Right lobe of liver (tissue), 6 donors: ENCODE measurements at places on chromosomes 5 and 9. TPM values are rescaled to one million over a fixed set of nuclear protein-coding genes. Genes with fewer than 3 reads are reported as not detected.

Gene RAD50
- 16.3 TPM for total RNA-seq

Gene NRG2
- 0.77 TPM for total RNA-seq

Gene SPATA31A3
- total RNA-seq: not detected

Gene SAPCD2
- 0.43 TPM for total RNA-seq

Gene CHSY3
- total RNA-seq: 1.4 TPM

Gene CARTPT
- total RNA-seq: not detected

Gene ZNF169
- total RNA-seq: 2.0 TPM

Gene TSSK1B
- total RNA-seq: not detected

Gene KLHL3
- total RNA-seq: 3.7 TPM

Gene LCN9
- total RNA-seq: not detected

Gene RASGRF2
- 0.37 TPM for total RNA-seq

Gene DIAPH1
- total RNA-seq: 93.7 TPM

Gene SLCO4C1
- total RNA-seq: 8.6 TPM

Gene DMRT3
- not detected for total RNA-seq

Gene CSF1R
- total RNA-seq: 16.3 TPM

Gene NEUROG1
- not detected for total RNA-seq

Gene SETD9
- total RNA-seq: 18.8 TPM

Gene C6
- total RNA-seq: 753 TPM

Gene CKS2
- total RNA-seq: 12.1 TPM

Gene CCDC69
- total RNA-seq: 24.6 TPM

Gene CRHBP
- 19.2 TPM for total RNA-seq

Gene ANXA1
- 12.5 TPM for total RNA-seq

Gene PRSS3
- 2.9 TPM for total RNA-seq

Gene SLC4A9
- total RNA-seq: not detected

Gene CLIC3
- not detected for total RNA-seq

Gene PCDHGC5
- total RNA-seq: 0.37 TPM

Gene PTPA
- 61.6 TPM for total RNA-seq

Gene RUSC2
- total RNA-seq: 8.5 TPM

Gene HMMR
- total RNA-seq: 2.0 TPM

Gene ANKRD33B
- 1.3 TPM for total RNA-seq

Gene PCDHAC1
- total RNA-seq: 0.18 TPM

Gene OR2V2
- not detected for total RNA-seq

Gene PCDHA6
- not detected for total RNA-seq

Gene NEURL1B
- 5.7 TPM for total RNA-seq

Gene GRM6
- total RNA-seq: not detected

Gene FOXD4L6
- total RNA-seq: not detected

Gene PCDHB15
- 0.83 TPM for total RNA-seq

Gene TMC1
- 0.06 TPM for total RNA-seq

Gene FBP2
- total RNA-seq: not detected

Gene COL27A1
- total RNA-seq: 51.9 TPM

Gene HAUS6
- total RNA-seq: 4.1 TPM

Gene CD180
- total RNA-seq: 1.7 TPM

Gene CTSL
- 135 TPM for total RNA-seq

Gene IL13
- not detected for total RNA-seq

Gene BTNL3
- not detected for total RNA-seq

Gene OR2K2
- not detected for total RNA-seq

Gene GDA
- total RNA-seq: 26.8 TPM

Gene PTGER4
- total RNA-seq: 1.2 TPM

Gene ALDH1A1
- total RNA-seq: 603 TPM

Gene ABCA2
- 49.2 TPM for total RNA-seq

Gene RBM18
- total RNA-seq: 8.7 TPM

Gene ACSL6
- total RNA-seq: 5.3 TPM

Gene KCNV2
- not detected for total RNA-seq

Gene C5orf46
- not detected for total RNA-seq

Gene DOCK8
- total RNA-seq: 9.0 TPM
